Large intestine (tissue), 12 donors: ENCODE measurements at places on chromosomes 4 and X. TPM values are rescaled to one million over a fixed set of nuclear protein-coding genes. Genes with fewer than 3 reads are reported as not detected.

DNA sequence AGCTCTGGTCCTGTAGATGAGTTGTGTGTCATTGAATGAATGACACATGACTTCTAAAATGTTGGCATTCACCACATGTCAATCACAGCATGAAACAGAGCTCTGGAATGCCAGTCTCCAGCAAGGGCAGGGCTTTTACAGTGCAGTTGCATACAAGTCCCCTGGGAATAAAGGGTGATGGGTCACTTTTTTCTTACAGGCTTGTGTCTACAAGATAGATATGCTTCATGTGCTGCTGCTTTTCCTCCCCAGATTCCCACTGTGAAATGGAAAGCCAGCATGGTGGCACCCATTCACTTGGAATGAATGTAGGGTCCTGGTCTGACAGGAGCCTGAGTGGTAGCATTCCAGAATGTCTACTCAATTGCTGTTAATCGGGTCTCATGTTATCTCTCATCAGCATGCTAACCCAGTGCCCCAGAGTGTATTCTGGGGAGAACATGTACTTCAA lies 159.1 kb upstream of the KIT start:
- H3K4me1 ChIP-seq = no peaks in the 10 kb centered on the region
- H3K4me3 ChIP-seq = no peak overlapping the region
- no peaks in the 10 kb centered on the region for H3K36me3 ChIP-seq
- no peak overlapping the region for H3K27ac ChIP-seq
- no peak for DNase-seq
- H3K27me3 ChIP-seq = no peaks in the 10 kb centered on the region

GRCh38 chr4:76697129-76697803 lies 200.7 kb downstream of the SOWAHB start:
- no peak overlapping the region for H3K27ac ChIP-seq
- H3K4me3 ChIP-seq = no peak overlapping the region
- H3K4me1 ChIP-seq = peaks cover 26% of the 10 kb centered on the region
- peaks cover 5% of the 10 kb centered on the region for H3K36me3 ChIP-seq
- H3K27me3 ChIP-seq = no peaks in the 10 kb centered on the region

GRCh38 chr4:76535603-76536372 lies 100.8 kb downstream of the SHROOM3 start:
- H3K36me3 ChIP-seq = no peaks in the 10 kb centered on the region
- no peaks in the 10 kb centered on the region for H3K4me1 ChIP-seq
- H3K4me3 ChIP-seq = no peak overlapping the region
- DNase-seq = no peak

DNA sequence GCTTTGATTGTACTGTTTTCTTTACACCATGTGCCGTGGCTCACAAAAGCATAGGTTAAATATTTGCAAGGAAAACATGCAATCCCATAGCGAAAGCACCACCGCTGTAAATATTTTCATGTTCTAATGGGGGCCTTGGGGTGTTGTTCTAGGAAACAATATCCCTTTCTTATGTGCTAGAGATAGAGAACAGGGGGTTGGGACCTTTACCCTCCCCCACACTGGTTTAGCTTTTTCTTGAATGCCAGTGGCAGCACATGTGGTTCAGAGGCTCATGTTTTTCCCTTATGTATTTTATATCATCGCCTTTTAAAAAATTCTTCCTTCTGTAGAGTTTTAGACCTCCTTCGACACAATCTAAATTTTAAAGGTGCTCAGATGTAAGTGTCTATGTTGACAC lies 422.6 kb upstream of the TENM3 start:
- no peak overlapping the region for H3K27ac ChIP-seq
- H3K36me3 ChIP-seq = no peaks in the 10 kb centered on the region
- no peak overlapping the region for H3K4me3 ChIP-seq
- no peaks in the 10 kb centered on the region for H3K27me3 ChIP-seq

- H3K27me3 ChIP-seq = no peaks in the 10 kb centered on the region
- no peak overlapping the region for H3K4me3 ChIP-seq
- H3K36me3 ChIP-seq = no peaks in the 10 kb centered on the region
- no peak overlapping the region for H3K27ac ChIP-seq
These were observed 482.1 kb upstream of the CPEB2 start for GRCh38 chr4:14520171-14520570.

The CABS1 gene
- not detected for polyA plus RNA-seq
